Activated T-helper 2 cell treated with anti-CD3 and anti-CD28 coated beads, Interferon-gamma antibody, Interleukin-2, Interleukin-4, amounts not matched to agents 10 μg/mL and 5 μg/mL and 100 μg/mL, durations not matched to agents 14 hours and 24 hours and 36 hours (primary cell): ENCODE measurements at places on chromosomes 3 and 15. TPM values are rescaled to one million over a fixed set of nuclear protein-coding genes. Genes with fewer than 3 reads are reported as not detected.

- peaks cover 4% of the 10 kb centered on the region for H3K4me1 ChIP-seq
- H3K4me3 ChIP-seq: no peak overlapping the region
- H3K27ac ChIP-seq: no peak overlapping the region
- H3K27me3 ChIP-seq: peaks cover 13% of the 10 kb centered on the region
Observed at GRCh38 chr3:12894629-12895028, 53.3 kb upstream of the RPL32 start.

- no peaks in the 10 kb centered on the region for H3K4me1 ChIP-seq
- no peak overlapping the region for H3K27ac ChIP-seq
- DNase-seq: no peak
- no peaks in the 10 kb centered on the region for H3K36me3 ChIP-seq
Observed at GRCh38 chr3:10722911-10723310, 93.1 kb upstream of the SLC6A11 start.

DNA sequence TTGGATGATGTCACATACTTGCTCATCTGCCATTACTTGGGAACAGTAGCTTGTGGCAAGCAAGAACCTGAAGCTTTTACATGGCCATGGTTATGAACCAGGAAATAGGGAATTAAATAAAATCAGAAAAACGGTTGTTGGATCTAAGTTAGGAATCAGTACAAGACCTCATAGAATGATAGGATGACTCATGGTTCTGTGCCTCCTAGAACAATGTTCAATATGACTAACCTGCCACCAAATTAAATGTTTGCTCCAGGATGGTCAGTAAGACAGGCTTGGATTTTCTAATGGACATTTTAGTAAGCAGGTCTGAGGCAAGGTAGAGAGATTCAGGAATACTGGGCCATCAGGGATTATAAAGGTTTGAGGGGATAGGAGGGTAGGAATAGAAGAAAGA lies 218.9 kb downstream of the PLOD2 start:
- H3K27me3 ChIP-seq: no peaks in the 10 kb centered on the region
- no peak overlapping the region for H3K27ac ChIP-seq
- no peaks in the 10 kb centered on the region for H3K4me1 ChIP-seq
- H3K4me3 ChIP-seq: no peak overlapping the region

DNA sequence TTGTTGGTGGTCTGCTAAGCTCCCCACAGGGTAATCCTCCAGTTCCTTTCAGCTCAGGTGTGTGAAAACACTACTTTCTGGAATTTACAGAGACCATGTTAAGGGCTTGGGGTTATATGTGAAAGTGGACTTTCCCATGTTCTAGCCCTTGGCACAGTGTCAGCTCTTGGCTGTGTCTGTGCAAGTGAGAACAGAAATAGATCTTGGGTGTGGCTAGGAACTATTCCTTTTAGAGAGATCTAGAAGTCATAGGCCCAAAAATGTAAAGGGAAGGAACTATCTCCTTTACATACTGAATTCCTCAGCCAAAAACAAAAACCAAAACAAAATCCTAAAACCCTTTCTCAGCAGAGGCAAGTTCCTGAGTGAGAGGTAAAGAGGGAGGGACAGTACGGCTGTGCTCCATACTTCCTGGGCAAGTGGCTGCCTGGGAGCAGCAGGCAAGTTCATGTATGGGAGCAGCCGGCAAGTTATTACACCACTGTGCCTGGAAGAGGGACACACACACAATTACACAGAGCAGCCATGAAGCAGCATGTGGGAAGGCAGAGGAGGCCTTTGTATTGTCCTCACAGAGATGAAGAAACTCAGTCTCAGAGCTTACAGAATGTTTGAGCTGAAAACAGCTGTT lies 19.9 kb upstream of the C3orf62 start:
- peaks cover 73% of the 10 kb centered on the region for H3K36me3 ChIP-seq
- no peak overlapping the region for H3K4me3 ChIP-seq
- H3K27ac ChIP-seq: peak overlapping the region; percentile 55
- no peaks in the 10 kb centered on the region for H3K27me3 ChIP-seq
- no peaks in the 10 kb centered on the region for H3K4me1 ChIP-seq

DNA sequence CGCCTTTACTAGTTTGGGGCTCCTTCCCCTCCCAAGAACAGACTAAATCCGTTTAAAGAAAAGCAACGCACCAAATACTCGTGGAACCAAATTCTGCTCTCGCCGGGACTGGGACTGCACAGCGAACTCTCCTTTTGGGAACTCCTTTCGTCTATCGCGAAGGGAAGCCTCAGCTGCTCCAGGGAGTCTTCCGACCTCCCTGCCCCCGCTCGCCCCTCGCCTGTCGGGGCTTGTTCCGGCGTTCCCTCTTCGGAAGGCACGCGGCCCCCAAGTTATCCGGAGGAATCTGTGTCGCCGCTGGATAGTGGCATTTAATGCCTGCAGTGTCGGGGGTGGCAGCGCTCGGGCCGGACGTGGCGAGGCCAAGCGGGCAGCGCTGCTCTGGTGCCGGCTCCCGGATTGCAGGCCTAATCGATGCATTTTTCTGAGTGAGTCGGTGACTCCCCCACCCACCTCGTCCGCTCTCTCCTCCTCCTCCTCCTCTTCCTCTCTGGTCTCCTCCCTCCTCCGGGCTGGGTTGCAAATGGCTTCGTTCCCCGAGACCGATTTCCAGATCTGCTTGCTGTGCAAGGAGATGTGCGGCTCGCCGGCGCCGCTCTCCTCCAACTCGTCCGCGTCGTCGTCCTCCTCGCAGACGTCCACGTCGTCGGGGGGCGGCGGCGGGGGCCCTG lies at the start of gene TRIM71:
TSS of gene TRIM71 (plus strand) at position 440 of the 671 bp plus-strand sequence. CDS start at position 524, 84 bp downstream.
- H3K27me3 ChIP-seq: peaks cover 68% of the 10 kb centered on the region
- peaks cover 5% of the 10 kb centered on the region for H3K36me3 ChIP-seq
- DNase-seq: peak; percentile 12
- no peak within 1 kb of the TSS for H3K27ac ChIP-seq

DNA sequence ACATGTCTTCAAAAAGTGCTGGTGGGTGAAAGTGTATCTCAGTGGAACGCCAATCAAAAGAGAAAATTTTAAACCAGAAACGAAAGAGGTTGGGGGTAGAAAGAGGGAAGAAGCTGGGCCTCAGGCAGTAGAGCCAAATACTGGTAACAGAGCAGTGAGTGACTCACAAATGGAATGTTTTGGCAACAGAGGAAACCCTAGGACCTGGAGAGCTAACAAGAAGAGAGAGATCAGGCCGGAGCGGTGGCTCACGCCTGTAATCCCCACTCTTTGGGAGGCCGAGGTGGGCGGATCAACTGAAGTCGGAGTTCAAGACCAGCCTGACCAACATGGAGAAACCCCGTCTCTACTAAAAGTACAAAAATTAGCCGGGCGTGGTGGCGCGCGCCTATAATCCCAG lies 450.8 kb upstream of the NAALADL2 start:
- no peaks in the 10 kb centered on the region for H3K27me3 ChIP-seq
- no peak overlapping the region for H3K4me3 ChIP-seq
- H3K36me3 ChIP-seq: no peaks in the 10 kb centered on the region
- no peak for DNase-seq

GRCh38 chr3:11709782-11710181 lies 66.1 kb upstream of the VGLL4 start:
- H3K36me3 ChIP-seq: no peaks in the 10 kb centered on the region
- peaks cover 3% of the 10 kb centered on the region for H3K27me3 ChIP-seq
- no peak overlapping the region for H3K4me3 ChIP-seq
- peaks cover 3% of the 10 kb centered on the region for H3K4me1 ChIP-seq
- no peak overlapping the region for H3K27ac ChIP-seq

- no peaks in the 10 kb centered on the region for H3K27me3 ChIP-seq
- H3K4me1 ChIP-seq: no peaks in the 10 kb centered on the region
- no peak overlapping the region for H3K27ac ChIP-seq
Observed at GRCh38 chr3:35744419-35744818, 105.1 kb downstream of the ARPP21 start.

GRCh38 chr3:196431181-196432136 lies 768 bp downstream of the UBXN7 start:
- DNase-seq: peak; percentile 17
- H3K4me1 ChIP-seq: peaks cover 18% of the 10 kb centered on the region
- peak overlapping the region; percentile 92 for H3K27ac ChIP-seq
- peak overlapping the region; percentile 86 for H3K4me3 ChIP-seq
- H3K36me3 ChIP-seq: peaks cover 15% of the 10 kb centered on the region
- H3K27me3 ChIP-seq: no peaks in the 10 kb centered on the region

- H3K27me3 ChIP-seq: peaks cover 62% of the 10 kb centered on the region
- H3K4me1 ChIP-seq: peaks cover 6% of the 10 kb centered on the region
- no peak overlapping the region for H3K4me3 ChIP-seq
Observed at GRCh38 chr3:187686621-187687273, 15.6 kb downstream of the RTP2 start.

- H3K36me3 ChIP-seq: no peaks in the 10 kb centered on the region
- no peak overlapping the region for H3K4me3 ChIP-seq
Observed at GRCh38 chr15:77599899-77600298, 32.8 kb downstream of the LINGO1 start.

DNA sequence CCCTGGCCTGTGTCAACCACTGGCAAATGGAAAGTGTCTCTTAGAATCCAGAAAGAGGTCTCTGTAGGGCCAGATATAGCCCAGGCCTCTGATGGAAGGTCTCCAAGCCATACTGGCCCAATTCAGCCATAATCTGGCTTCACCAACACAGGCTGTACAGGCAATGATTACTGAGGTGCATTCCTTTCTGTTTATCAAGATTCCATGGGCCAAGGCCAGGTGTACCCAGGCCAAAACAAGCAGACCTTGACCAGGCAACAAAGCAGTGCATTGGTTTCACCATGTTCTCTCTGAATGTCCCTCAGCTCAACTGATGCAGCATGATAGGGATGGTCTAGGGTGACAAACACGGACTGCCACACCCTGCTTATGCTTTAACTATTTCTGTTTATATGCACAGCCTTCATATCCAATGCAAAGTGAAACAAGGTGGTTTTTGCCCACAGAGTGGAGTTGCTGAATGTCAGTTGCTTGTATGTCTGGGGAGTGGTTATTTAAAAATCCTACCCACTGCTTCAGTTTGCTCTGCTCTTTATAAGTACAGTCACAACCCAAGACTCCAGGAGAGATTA lies 25.2 kb downstream of the CCNL1 start:
- DNase-seq: peak; percentile 57
- H3K27me3 ChIP-seq: no peaks in the 10 kb centered on the region
- peak overlapping the region; percentile 79 for H3K27ac ChIP-seq
- H3K36me3 ChIP-seq: peaks cover 14% of the 10 kb centered on the region
- H3K4me3 ChIP-seq: no peak overlapping the region

DNA sequence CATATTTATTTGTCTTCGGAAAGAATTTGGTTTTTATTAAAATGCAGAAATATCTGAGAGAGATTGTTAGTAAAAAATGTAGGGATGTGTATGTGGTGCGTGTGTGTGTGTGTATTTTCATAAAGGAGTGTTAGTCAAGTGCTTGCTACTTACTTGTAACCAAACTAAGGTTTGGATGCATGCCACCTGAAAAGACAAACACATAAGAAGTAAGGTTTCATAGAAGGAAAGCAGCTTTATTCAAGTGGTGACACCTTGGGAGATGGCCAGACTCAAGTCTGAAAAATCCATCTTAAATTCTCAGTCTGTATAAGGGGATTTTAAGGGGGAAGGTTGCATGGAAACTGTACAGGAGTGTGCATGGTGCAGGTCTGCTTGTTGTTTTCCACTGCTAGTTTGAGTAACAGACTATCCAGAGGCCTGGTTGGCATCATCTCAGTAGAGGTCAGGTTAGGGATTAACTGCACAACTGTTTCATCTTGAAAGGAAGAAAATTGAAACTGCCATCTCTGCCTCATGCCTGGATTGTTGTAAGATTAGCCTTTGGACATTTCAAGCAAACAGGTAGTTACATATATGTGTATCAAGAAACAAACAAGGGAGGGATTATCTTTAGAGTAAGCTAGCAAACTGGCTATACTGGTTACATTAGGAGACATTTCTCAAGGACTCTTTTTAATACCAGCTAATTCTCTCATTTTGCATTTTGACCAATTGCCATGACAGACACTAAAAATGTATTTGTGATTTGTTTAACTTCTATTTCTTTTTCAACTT lies 196.7 kb downstream of the EPHA6 start:
- no peak overlapping the region for H3K4me3 ChIP-seq
- no peak overlapping the region for H3K27ac ChIP-seq
- DNase-seq: no peak
- no peaks in the 10 kb centered on the region for H3K36me3 ChIP-seq

DNA sequence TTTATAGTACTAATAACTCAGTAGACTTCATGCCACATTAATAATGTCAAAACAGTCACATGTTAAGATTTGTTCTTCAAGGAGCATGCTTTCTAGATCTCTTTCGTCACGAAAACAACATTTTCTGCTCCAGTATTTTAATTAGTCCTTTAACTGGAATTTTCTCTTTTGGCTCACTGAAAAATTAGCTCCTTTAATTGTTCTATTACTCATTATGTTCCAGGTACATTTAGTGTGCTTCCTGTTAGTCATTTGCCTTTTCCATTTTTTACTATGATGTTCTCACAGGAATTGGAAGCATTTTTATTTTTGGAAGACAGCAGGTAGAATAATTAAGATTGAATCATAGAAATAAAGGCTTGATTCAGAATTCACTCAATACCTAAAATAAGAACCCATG lies 111.2 kb downstream of the SLC9A9 start:
- H3K27ac ChIP-seq: no peak overlapping the region
- no peaks in the 10 kb centered on the region for H3K36me3 ChIP-seq
- no peak for DNase-seq
- H3K4me3 ChIP-seq: no peak overlapping the region

GRCh38 chr3:32495085-32495484 lies 7.6 kb downstream of the CMTM6 start:
- H3K36me3 ChIP-seq: peaks cover 27% of the 10 kb centered on the region
- no peak for DNase-seq
- H3K4me1 ChIP-seq: peaks cover 24% of the 10 kb centered on the region
- no peak overlapping the region for H3K4me3 ChIP-seq
- no peaks in the 10 kb centered on the region for H3K27me3 ChIP-seq

- no peaks in the 10 kb centered on the region for H3K27me3 ChIP-seq
- peaks cover 27% of the 10 kb centered on the region for H3K36me3 ChIP-seq
- H3K4me3 ChIP-seq: no peak overlapping the region
- no peak for DNase-seq
- H3K4me1 ChIP-seq: peaks cover 7% of the 10 kb centered on the region
Observed at GRCh38 chr3:136620436-136620835, 131.7 kb downstream of the STAG1 start.

DNA sequence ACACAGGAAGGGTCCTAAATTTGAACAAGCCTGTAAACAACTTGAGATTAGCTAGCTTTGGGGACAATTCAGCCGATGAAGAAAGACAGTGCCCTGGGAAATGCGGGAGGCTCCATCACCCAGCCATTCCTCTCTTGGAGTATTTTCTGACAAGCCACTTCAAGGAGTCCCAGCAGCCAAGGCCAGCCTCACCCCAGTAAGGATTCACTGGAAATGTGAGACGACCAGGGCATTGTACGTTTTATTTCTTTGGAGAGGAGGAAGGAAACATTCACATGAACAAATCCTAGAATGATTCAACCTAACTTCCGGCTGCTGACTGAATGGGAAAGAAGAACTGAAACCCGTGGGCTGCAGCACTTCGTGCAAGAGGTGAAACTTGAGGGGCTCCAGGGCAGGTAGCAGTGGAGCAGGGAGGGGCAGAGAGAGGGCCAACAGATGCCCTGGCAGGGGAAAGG lies 116.4 kb upstream of the ARHGEF3 start:
- H3K4me3 ChIP-seq: peak overlapping the region; percentile 60
- peak overlapping the region; percentile 88 for H3K27ac ChIP-seq
- peaks cover 6% of the 10 kb centered on the region for H3K36me3 ChIP-seq
- no peaks in the 10 kb centered on the region for H3K27me3 ChIP-seq
- H3K4me1 ChIP-seq: peaks cover 78% of the 10 kb centered on the region

The IL5RA gene
- 0.18 TPM in 1 of 2 replicates, not detected in the other for total RNA-seq

The NR1I2 gene
- 0.11 TPM in 2 replicates for total RNA-seq

The RHOA gene
- total RNA-seq: 425 and 428 TPM in 2 replicates

The COX5A gene
- total RNA-seq: 311 and 333 TPM in 2 replicates

The KLF15 gene
- total RNA-seq: 0.14 and 0.30 TPM in 2 replicates

The ADAMTS17 gene
- 0.28 and 1.1 TPM in 2 replicates for total RNA-seq

The EPB42 gene
- total RNA-seq: not detected in 2 replicates

The GOLGA8S gene
- total RNA-seq: 0.16 and 0.39 TPM in 2 replicates

The COPB2 gene
- 119 and 120 TPM in 2 replicates for total RNA-seq

The PARP15 gene
- 14.4 and 16.1 TPM in 2 replicates for total RNA-seq
